ENCODE measurements at places on chromosomes 7 and 10.

GRCh38 chr10:49117376-49118070, 2.2 kb upstream of the VSTM4 start:
- no peak for DNase-seq

DNA sequence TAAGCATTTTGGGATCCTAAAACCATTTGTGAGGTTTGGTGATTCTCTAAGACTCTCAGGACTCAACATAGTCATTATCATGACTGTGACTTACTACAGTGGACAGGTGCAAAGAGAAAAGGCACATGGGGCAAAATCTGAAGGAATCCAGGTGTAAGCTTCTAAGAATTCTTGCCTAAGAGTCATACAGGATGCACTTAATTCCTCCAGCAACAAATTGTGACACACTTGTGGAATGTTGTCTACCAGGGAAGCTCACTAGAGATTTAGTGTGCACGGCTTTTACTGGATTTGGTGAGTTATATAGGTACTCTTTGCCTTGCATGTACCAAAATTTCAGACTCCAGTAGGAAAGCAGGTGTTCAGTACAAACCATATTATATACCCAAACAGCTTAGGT, 47.9 kb downstream of the WAC start:
- no peak for DNase-seq

GRCh38 chr7:92485267-92485892, 7.6 kb upstream of the ERVW-1 start:
- no peak for DNase-seq

DNA sequence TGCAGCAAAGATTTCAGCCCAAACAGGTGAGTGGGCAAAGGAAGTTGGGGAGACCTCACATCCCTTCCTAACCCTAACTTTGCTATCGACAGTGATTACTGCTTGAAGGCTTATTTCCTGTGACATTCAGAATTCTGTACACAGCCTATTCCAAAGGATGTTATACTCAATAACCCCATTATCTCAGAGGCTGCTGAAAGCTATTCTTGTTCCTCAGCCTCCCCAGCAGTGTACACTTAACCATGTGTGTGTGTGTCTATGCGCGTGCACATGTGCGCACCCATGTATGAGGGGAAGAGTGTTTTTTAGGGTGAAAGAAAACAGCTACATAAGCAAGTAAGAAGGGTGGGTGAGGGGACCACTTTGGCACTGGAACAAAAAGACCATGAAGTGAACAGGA, 90.4 kb upstream of the KCNIP2 start:
- no peak for DNase-seq

GRCh38 chr7:39697483-39697882, 74.1 kb downstream of the RALA start:
- DNase-seq, result no peak

DNA sequence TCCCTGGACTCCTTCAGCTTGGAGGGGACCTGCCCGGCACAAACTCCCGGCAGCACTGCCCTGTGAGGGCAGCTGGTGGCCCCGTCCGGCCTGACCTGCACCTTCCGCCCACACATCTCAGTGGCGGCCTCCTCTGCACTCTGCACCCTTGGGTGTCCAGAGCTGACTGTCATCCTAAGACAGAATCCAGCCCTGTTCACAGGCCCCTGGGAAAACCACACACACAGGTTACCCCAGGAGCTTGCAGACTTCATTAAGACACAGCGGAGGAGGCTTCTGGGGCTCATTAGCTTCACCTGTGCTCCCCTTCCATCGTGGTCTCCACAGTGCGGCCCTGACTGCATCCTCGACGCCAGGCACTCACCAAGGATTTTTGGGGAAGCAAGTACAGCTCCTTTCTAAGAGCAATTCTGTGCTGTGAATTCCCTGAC, 51.5 kb upstream of the SHH start:
- DNase-seq, result peak; percentile 60

DNA sequence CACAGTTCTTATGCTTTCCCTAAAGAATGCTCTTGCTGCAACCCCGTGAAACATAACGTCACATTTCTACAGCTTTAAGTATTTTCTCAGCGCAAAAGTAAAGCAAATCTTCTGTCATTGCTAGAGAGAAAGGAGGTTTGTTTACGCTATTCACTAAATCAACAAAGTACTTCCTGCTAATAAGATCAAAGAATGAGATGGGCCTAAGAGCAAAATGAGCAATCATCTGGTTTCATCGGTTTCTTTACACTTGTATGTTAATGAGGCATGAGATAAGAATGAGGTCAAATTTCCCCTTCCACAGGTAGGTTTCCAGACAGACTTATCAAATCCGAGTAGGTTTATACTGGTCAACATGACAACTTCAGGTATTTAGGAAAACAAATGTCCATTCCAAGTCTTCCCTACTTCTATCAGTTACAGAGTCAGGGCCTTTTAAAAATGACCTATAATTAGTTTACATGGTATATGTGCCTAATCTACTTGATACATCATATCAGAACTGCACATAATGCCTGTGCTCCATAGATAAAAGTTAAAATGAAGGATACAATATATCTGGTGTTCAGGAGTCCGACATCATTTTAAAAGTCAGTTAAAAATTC, 8.4 kb downstream of the USP6NL start:
- DNase-seq, result no peak

GRCh38 chr7:114140561-114140960, 221.8 kb upstream of the PPP1R3A start:
- DNase-seq, result no peak

GRCh38 chr7:99409806-99410205, 1.0 kb downstream of the BUD31 start:
- no peak for DNase-seq

- no peak for DNase-seq
Observed at GRCh38 chr10:17915181-17915580, 36.5 kb upstream of the SLC39A12 start.

DNA sequence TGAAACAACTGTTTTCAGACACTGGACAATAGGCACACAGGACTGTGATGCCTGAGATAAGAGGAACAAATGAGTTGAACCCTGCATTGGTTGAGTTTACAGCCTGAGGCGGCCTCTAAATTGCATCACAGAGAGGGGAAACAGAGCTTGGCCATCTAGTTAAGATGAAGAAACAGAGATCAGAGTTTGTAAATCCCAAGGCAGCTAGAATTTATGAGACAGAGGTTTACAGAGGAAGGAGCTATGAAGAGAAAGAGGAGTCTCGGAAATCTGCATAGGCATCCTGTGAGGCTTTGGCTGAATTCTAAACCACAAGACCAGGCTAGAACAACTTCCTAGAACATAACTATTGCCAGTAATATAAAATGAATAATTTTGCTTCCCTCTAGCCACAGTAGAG, 41.0 kb upstream of the OIT3 start:
- no peak for DNase-seq

DNA sequence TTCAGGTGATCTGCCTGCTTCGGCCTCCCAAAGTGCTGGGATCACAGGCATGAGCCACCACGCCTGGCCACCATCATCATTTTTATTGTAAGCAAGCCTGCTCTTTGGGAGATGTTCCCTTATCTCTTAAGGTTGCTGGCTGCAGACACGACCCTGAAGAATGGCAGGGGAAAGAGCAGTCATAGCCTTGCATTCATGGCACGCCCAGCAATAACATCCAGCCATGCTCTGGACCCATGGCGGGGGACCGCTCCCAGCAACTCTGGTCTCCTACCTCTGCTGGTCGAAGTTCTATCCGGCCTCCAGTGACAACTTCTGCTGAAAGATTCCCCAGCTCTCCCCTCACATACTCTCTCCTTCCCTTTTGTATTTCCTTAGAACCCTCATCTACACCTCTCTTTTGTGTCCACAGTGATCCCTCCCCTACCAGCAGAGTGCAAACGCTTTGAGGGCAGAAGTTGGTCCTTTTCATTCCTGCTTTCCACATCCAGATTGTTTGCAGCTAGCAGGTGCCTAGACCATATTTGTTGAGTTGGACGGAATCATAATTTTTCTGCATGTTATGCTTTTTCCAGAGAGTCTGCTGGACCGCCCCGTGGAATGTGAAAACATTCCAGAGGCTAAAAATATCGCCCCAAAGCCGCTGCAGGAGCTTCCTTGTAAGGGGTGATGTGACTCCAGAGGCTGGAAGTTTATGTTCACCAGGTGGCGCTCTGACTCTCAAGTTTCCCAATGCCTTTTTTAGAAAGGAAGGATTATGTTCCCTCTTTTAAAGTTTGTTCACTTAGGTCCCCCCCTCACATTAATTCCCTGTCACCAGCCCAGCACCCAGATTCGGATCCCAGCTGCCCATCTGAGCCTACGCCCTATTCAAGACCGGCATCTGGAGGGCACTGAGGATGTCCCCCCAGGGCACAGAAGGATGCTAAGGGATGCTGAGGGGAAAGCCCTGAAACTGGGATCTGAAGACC, 4.3 kb upstream of the MARVELD1 start:
- DNase-seq, result peak; percentile 95

- no peak for DNase-seq
Observed at GRCh38 chr7:102191556-102192379, 94.9 kb upstream of the SH2B2 start.

DNA sequence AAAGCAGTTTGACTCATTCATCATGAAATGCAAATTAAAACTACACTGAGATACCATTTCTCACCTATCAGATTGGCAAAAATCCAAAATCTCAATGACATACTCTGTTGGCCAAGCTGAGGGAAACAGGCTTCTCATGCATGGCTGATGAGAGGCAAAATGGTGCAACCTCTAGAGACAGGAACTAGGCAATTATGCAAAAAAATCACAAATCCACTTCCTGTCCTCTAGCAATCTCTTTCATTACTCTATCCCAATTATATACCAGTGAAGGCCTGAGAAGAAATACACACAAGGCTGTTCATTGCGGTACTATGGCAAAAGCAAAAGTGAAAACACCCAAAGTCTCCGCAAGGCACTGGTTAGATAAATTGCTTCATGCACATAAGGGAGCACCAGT, 25.9 kb upstream of the PTPRN2 start:
- DNase-seq, result no peak

- no peak for DNase-seq
Observed at GRCh38 chr10:13056456-13057077, 43.4 kb upstream of the OPTN start.

All from lower leg skin (tissue), 4 donors.